SK-MEL-5 (cell line): ENCODE measurements at places on chromosomes 11 and 22.

DNA sequence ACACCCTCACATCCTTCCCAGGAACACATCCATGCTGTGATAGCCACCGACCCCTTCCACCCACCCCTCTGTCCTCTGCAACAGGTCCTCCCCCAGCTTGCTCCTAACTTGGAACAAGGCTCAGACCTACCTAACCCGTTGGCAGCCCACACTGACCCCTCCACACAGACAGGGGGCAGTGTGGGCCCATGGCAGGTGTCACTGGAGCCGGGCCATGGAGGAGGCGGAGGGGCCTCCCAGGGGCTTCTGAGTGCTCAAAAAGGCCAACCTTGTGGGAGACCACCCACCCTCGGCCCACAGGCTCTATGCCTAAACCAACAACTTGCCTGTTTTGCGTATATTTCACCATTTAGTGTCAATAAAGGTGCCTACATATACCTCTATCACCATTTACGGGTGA lies 57.0 kb downstream of the CERK start:
- peak; percentile 70 for DNase-seq

DNA sequence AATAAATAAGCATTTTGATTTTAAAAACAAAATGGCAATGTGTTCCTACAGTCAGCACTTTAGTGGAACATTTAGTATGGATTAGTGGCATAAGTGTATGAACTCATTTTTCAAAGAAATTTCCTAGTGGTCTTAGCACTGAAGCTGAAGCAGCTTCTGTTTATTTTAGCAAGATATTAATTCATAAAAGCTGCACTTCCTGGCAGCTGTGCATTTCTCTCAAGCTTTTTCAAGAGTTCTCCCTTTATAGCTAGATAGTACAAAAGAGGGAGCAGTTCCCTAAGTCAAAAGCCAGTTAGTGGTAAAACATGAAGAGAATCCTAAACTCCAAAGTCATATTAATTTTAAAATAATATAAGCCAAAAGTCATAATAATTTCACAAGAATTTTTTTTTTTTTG lies 1036.0 kb upstream of the CCDC90B start:
- DNase-seq: no peak

GRCh38 chr11:69358398-69359020 lies 64.6 kb downstream of the MYEOV start:
- DNase-seq: no peak

GRCh38 chr11:92550411-92550810 lies 325.8 kb downstream of the FAT3 start:
- DNase-seq: no peak

DNA sequence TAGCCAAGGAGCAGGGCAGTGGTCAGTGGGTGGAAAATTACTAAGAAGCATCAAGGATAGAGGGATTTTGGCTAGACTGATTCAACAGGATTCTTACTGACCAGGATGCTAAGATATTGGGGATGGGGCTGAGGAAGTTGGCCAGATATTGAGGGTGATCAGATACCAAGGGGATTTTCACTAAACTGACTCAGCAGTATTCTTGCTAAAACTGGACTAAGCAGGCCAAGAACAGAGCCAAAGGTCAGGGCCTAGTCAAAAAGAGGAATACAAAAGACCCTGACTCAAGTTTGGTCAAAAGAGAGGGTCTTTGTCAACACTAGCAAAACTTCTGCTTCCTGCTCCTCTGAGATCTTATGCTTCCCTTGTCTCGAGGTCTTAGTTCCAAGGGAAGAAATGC lies 38.6 kb upstream of the DEUP1 start:
- no peak for DNase-seq

GRCh38 chr11:126713806-126714205 lies 286.8 kb downstream of the KIRREL3 start:
- no peak for DNase-seq

GRCh38 chr11:92886243-92886905 lies 83.1 kb upstream of the MTNR1B start:
- DNase-seq: peak; percentile 68

- DNase-seq: no peak
Observed at GRCh38 chr11:31801298-31801702, 9.8 kb downstream of the PAX6 start.

- DNase-seq: no peak
Observed at GRCh38 chr22:19231986-19232385, 53.5 kb upstream of the SLC25A1 start.

DNA sequence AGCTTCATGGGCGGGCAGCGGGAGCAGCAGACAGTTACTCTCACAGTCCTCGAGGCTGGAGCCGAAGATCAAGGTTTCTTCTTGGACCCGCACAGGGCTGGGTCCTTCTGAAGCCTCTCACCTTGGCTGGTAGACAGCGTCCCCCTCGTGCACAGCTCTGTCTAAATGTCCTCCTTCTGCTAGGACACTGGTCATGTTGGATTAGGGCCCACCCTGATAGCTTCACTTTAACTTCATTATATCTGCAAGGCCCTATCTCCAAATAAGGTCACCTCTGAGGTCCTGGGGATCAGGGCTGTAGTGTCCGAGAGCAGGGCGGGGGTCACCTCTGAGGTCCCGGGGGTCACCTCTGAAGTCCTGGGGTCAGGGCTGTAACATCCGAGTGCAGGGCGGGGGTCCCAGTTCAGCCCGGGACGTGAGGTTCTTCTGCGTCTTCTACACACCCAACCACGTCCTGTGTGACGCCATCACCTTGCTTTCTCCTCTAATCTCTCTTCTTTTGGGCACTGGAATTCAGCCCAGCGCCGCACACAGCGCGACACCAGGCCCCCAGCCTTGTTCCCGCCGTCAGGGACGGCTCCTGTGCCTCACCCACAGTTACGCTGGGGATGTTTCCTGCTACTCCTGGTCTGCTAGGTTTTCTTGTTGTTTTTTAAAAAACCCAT lies 34.1 kb upstream of the TOLLIP start:
- DNase-seq: no peak

DNA sequence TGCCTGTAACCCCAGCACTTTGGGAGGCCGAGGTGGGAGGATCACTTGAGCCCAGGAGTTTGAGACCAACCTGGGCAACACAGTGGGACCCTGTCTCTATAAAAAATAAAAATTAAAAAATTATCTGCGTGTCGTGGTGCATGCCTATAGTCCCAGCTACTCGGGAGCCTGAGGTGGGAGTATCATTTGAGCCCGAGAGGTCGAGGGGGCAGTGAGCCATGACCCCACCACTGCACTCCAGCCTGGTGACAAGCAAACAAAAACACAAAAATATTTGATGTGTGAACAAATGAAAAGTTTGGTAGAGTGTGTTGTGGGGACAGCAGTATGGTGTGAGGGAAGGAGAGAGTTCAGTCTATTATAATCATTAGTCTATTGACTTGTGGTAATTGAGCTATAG lies 90.8 kb upstream of the PARVA start:
- no peak for DNase-seq

GRCh38 chr11:46513934-46514342 lies 79.9 kb downstream of the AMBRA1 start:
- DNase-seq: no peak

DNA sequence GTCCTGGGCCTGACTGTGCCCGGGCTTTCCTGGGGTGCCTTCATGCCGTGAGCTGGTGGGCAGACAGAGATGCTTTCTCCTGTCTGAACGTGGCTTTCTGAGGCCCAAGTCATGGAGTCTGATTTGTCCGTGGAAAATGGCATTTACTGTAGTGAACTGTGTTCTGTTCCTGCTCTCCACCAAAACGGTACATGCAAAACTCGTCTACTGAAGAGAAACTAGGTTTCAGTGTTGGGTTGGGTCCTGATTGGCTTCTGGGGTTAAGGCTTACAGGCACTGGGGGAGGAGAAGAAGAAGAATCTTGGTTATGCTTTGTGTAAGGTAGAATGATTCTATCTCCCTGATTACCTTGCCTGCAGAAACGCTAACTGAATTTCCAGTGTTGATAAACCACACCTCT lies 541.7 kb downstream of the NTM start:
- DNase-seq: no peak

GRCh38 chr22:30320021-30320556 lies 6.7 kb downstream of the TBC1D10A start:
- DNase-seq: no peak

GRCh38 chr22:20725987-20726558 lies 47.8 kb upstream of the SERPIND1 start:
- no peak for DNase-seq

DNA sequence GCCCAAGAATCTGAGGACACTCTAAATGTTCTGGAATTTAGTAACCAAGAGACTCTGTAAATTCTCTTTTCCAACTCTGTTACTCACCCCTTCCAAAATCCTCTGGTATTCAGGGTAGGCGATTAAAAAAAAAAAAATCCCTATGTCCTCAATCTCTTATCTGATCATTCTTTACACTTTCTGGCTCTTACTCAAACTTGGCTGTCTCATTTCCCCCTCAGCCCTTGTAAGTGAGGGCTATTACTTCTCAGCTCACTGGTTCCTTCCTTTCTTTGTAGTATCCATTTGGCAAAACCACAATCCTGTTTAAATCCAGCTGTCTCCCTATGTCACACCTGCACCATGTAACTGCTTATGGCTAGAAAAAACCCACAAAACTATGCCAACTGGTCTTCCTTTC lies 12.7 kb upstream of the MSANTD2 start:
- no peak for DNase-seq

GRCh38 chr11:36447514-36447913 lies 62.6 kb downstream of the TRAF6 start:
- no peak for DNase-seq
